ENCODE measurements at places on chromosomes 6 and 20.

DNA sequence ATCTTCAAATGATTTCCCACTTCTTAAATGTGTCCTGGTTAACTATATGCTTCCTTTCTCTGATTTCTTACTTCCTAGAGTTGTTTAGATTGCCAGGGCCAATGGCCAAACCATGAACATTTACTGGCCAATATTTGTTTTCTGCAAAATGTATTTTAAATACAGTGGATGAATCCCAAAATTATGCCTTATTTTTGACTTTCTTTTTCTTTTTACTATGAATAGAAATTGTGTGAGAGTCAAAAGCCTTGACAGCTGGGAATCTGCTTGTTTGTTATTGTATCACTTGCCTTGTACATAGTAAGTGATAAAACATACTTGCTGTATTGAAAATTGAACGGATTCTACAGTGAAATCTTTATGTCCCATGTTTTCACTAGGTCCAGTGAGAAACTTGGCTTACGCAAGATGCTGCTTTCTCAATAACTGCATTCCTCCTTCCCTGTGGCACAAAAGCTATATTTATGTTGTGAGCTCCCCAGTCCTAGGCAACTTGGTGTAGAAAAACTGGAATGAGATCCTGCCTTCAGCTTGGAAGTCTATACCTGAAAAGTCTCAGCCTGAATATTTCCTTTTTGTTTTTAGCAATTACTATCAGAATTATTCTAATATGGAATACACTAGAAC lies 295.2 kb downstream of the EPHA7 start:
- H3K36me3 ChIP-seq: no peaks in the 10 kb centered on the region
- H3K4me3 ChIP-seq: no peak overlapping the region

DNA sequence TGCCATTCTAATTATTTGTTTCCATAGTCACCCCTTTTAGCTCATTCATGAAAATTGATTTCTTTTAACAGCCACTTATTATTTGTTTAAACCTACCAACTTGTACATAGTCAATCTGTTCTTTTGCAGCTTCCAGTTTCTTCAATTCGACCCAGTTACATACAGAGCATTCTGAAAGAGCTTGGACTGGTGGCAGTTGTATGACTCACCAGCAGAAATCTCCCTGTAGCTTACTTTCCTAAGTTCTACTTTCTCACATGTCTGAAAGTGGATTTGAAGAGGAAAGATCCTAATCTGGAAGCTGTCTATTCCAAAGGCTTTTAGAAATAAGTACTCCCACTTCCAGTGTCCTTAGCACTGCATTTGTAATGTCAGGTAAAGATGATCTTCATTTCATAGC lies 447.9 kb downstream of the HTR1B start:
- no peak overlapping the region for H3K4me3 ChIP-seq
- H3K27ac ChIP-seq: no peak overlapping the region
- no peaks in the 10 kb centered on the region for H3K27me3 ChIP-seq
- H3K36me3 ChIP-seq: peaks cover 4% of the 10 kb centered on the region

DNA sequence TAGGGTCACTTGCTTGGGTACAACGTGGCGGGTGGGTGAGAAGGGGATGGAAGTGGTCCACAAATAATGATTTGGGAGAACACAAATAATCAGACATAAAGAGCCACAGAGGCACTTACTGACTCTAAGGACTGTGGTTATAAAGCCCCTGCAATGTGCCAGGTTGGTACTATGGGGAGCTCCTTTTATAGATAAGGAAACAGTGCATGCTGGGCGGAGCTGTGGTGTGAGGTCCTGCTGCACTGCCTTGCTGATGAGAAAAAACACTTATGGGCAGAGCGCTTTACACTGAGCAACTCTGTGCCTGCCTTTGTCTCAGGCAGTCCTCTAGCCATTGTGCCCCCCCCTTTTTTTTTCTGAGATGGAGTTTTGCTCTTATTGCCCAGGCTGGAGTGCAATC lies 29.1 kb upstream of the SCRT2 start:
- peaks cover 7% of the 10 kb centered on the region for H3K36me3 ChIP-seq
- no peak for DNase-seq
- H3K27me3 ChIP-seq: peaks cover 14% of the 10 kb centered on the region

- no peak overlapping the region for H3K27ac ChIP-seq
- DNase-seq: no peak
- no peaks in the 10 kb centered on the region for H3K27me3 ChIP-seq
- no peak overlapping the region for H3K4me3 ChIP-seq
Measured at GRCh38 chr6:9783567-9783966, 631.3 kb downstream of the TFAP2A start.

DNA sequence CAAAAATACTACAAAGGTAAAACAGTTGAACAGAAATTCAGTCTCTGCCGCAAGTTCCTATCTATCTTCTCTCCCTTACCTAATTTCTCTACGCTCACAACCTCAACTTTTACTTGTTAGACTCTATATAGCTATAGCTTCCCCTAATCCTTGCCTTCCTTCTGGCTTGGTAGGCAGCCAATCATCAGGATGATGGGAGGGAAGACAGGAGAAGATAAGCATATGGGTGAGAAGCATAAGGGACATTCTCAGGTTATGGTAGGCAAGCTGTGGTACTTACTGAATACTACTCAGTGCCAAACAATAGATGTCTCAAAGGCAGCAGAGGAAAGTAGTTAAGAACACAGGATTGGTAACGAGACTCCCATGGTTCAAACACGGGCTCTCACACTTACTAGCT lies 7.8 kb downstream of the CCNC start:
- H3K4me3 ChIP-seq: no peak overlapping the region
- no peak for DNase-seq
- no peak overlapping the region for H3K27ac ChIP-seq
- no peaks in the 10 kb centered on the region for H3K4me1 ChIP-seq

- no peak overlapping the region for H3K27ac ChIP-seq
- H3K36me3 ChIP-seq: no peaks in the 10 kb centered on the region
- no peak overlapping the region for H3K4me3 ChIP-seq
Measured at GRCh38 chr20:52682237-52682636, 289.9 kb upstream of the TSHZ2 start.

GRCh38 chr6:157265635-157266034 lies 57.7 kb downstream of the TMEM242 start:
- peaks cover 9% of the 10 kb centered on the region for H3K36me3 ChIP-seq
- peaks cover 19% of the 10 kb centered on the region for H3K27me3 ChIP-seq
- peaks cover 27% of the 10 kb centered on the region for H3K4me1 ChIP-seq
- no peak overlapping the region for H3K27ac ChIP-seq

- peaks cover 20% of the 10 kb centered on the region for H3K4me1 ChIP-seq
- no peaks in the 10 kb centered on the region for H3K36me3 ChIP-seq
- no peak overlapping the region for H3K4me3 ChIP-seq
- no peak overlapping the region for H3K27ac ChIP-seq
- DNase-seq: no peak
Measured at GRCh38 chr20:59145924-59146779, 17.5 kb upstream of the ZNF831 start.

DNA sequence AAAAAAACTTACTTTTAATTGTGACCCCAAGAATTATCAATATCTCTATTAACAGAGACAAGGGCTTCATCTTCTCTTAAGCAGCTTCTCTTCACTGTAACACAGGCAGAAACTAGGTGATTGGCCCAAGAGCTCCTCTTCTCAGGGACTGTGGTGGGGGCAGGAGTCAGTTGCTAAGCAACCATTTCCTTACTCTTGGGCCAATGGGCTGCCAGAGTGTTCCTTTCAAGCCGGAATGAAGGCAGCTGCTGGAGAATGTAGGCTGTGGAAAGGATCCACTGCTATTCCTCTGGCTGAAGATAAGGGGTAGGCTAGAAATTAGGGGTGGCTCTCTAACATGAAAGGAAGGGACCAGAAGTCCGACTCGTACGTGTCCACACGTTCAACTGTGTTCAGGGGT lies at the start of gene SEL1L2:
Gene SEL1L2, minus strand, starts transcription at position 150 of the 400 bp plus-strand sequence. Its CDS starts 80 bp downstream, at position 70.
- DNase-seq: peak; percentile 29
- peaks cover 3% of the 10 kb centered on the region for H3K4me1 ChIP-seq
- peaks cover 4% of the 10 kb centered on the region for H3K27me3 ChIP-seq
- no peaks in the 10 kb centered on the region for H3K36me3 ChIP-seq
- H3K27ac ChIP-seq: peak within 1 kb of the TSS; percentile 91

DNA sequence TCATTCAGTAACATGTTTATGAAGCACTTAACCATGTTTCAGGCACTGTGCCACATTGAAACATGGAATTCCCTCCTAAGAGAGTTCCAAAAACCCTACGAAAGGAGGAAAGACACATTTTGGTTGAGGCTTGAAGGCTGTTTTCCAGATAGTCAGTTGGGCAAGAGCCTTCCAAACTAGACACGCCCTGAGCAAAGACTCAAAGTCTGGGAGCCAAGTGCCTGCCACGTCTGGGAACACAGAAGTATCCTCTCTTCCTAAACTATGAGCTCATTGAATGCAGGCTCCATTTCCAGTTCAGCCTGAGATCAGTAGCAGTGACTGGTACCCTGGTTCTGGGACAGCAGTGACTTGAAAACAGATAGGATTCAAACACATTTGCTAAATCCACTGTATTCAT lies 74.5 kb upstream of the FAM8A1 start:
- no peak for DNase-seq
- H3K27me3 ChIP-seq: peaks cover 2% of the 10 kb centered on the region

DNA sequence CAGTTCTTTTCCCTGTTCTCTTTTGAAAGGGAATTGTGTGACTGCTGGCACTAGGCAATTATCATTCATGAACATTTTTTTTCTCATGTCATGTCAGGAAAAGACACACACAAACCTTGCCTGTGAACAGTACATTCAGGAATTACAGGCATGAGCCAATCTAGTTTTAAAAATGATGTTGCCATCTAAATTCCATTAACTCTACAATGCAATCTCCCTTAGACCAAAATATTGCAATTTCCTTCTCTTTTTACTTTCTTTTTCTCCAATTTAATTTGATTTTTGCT lies 127.5 kb upstream of the STMND1 start:
- no peaks in the 10 kb centered on the region for H3K4me1 ChIP-seq
- no peak for DNase-seq
- H3K4me3 ChIP-seq: no peak overlapping the region
- no peaks in the 10 kb centered on the region for H3K36me3 ChIP-seq

DNA sequence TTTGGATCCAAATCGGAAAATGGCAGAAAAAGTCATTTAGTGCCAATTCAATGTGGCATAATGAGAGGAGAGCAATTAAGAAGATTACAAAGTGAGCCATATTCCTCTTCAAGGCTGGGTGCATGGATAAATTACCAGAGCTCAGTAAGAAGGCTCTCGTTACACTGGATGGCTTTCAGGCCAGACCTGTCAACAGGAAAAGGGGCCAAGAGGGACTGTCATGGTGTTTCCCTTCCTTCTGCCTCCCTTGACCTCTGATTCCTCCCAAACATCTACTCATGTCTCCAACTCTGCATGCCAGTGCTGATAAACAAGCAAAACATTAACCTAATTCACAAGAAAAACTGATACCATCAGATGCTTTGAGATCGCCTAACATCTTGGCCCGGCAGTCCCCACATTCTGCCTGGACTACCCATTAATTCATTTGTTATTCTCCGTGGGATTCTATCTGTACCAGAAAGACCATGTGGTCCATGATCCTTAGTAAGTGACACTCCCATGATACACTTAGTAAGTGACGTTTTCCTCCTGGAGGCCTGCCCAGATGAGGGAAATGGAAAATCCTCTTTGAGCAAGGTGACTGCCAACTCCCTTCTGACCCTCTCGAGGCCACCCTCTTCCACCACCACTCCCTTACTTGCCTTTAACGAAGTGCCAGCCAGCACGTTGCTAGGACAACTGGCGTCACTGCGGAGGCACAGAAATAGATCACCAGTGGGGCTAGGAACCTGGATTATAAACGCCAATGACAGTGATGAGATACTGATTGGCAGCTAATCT lies 239.2 kb downstream of the GMPR start:
- no peaks in the 10 kb centered on the region for H3K36me3 ChIP-seq
- DNase-seq: no peak
- no peak overlapping the region for H3K27ac ChIP-seq
- no peak overlapping the region for H3K4me3 ChIP-seq
- H3K27me3 ChIP-seq: no peaks in the 10 kb centered on the region

DNA sequence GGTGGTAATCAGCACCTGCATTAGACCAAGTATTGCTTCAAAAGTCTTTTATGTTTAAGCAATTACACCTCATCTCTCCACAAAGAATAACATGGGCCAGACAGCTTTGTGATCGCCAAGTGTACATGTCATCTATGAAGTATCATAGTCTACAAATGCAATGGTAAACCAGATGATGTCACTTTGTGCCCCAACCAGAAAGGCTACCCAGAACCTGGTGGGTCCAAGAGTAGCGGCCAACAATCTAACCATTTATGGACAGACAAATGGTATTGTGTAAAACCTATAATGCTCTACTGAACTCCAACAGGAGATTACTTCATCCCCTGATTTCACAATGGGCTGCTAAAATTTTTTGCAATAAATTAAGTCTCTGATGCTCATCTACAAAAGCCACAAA lies 295.9 kb downstream of the GMDS start:
- no peaks in the 10 kb centered on the region for H3K27me3 ChIP-seq
- DNase-seq: no peak
- H3K4me1 ChIP-seq: peaks cover 15% of the 10 kb centered on the region
- H3K4me3 ChIP-seq: no peak overlapping the region
- H3K36me3 ChIP-seq: no peaks in the 10 kb centered on the region

DNA sequence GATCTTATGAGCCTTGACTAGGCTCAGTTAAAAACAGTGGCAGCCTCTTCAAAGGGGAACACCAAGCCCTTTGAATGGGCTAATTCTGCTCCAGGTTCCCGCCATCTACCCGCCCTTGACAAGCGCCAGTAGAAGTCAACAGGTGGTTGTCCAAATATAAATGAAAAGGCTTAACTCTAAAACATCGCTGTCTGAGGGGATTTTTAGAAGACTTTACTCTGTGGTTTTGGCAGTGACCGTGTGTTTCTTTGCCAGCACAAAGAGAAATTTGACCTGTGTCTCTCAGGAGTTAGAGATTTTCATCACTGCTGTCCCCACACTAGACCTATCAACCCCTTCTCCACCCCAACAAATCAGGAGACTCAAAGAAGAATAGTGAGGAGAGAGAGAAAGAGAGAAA lies 19.8 kb upstream of the SIM1 start:
- peaks cover 6% of the 10 kb centered on the region for H3K27me3 ChIP-seq
- H3K4me1 ChIP-seq: no peaks in the 10 kb centered on the region
- peaks cover 2% of the 10 kb centered on the region for H3K36me3 ChIP-seq
- no peak for DNase-seq
- no peak overlapping the region for H3K27ac ChIP-seq

GRCh38 chr20:967796-968742 lies 34.0 kb downstream of the RSPO4 start:
- H3K4me3 ChIP-seq: no peak overlapping the region
- DNase-seq: no peak
- H3K36me3 ChIP-seq: no peaks in the 10 kb centered on the region
- H3K27ac ChIP-seq: no peak overlapping the region
- peaks cover 8% of the 10 kb centered on the region for H3K4me1 ChIP-seq

DNA sequence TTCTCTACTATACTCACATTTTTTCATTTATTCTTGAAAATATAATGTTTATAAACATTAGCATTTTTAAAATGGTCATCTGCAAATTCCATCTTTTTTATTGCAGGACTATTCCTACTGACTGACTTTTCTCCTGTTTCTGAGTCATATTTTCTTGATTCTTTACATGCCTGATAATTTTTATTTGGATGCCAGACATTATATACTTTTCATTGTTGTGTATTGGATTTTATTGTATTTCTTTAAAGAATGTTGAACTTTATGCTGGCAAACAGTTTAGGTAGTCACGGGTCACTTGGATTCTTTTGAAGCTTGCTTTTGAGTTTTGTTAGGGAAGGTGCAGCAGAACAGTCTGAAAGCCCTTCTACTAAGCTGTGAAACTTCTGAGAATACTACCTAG lies 403.2 kb downstream of the ARHGAP18 start:
- H3K27ac ChIP-seq: no peak overlapping the region
- H3K27me3 ChIP-seq: no peaks in the 10 kb centered on the region
- no peaks in the 10 kb centered on the region for H3K36me3 ChIP-seq
- H3K4me1 ChIP-seq: no peaks in the 10 kb centered on the region
- DNase-seq: no peak
- no peak overlapping the region for H3K4me3 ChIP-seq
